ENCODE measurements at places on chromosomes 3 and 15.

DNA sequence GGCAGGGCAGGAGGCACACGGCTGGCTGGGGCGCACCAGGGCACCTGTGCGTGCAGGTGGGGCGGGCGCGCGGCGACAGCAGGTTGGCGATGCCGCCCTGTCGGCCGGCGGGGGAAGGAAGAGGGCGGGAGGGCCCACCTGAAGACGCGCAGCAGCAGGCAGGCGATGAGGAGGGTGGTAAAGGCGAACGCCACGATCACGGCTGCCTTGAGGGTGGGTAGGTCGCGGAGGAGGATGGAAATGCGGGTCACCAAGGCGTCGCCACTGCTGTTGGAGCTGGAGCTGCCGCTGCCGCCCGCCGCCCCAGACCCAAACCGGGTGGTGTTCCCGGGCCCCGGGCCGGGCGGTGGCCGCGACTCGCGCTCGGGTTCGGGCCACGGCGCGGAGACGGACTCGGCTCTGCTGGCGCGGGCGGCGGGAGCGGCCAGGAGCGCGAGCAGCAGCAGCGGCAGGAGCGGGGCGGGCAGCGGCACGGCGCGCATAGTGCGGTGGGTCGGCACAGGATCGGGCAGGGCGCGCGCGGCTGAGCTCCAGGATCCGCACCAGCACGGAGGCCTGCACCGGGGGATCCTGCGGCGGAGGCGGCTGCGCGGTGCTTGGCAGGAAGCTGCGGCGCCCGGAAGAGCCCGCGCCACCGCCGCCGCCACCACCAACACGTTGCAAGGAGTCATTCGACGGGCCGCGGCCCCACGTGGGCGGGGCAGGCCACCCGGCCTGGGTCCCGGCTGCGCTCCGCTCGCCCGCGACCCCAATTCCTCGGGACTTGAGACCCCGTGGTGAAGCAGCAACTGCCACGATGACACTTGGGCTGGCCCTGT is at the start of gene FAM174B:
FAM174B (minus strand) TSS at position 598 of the 818 bp plus-strand sequence.
- peak; percentile 7 for DNase-seq

DNA sequence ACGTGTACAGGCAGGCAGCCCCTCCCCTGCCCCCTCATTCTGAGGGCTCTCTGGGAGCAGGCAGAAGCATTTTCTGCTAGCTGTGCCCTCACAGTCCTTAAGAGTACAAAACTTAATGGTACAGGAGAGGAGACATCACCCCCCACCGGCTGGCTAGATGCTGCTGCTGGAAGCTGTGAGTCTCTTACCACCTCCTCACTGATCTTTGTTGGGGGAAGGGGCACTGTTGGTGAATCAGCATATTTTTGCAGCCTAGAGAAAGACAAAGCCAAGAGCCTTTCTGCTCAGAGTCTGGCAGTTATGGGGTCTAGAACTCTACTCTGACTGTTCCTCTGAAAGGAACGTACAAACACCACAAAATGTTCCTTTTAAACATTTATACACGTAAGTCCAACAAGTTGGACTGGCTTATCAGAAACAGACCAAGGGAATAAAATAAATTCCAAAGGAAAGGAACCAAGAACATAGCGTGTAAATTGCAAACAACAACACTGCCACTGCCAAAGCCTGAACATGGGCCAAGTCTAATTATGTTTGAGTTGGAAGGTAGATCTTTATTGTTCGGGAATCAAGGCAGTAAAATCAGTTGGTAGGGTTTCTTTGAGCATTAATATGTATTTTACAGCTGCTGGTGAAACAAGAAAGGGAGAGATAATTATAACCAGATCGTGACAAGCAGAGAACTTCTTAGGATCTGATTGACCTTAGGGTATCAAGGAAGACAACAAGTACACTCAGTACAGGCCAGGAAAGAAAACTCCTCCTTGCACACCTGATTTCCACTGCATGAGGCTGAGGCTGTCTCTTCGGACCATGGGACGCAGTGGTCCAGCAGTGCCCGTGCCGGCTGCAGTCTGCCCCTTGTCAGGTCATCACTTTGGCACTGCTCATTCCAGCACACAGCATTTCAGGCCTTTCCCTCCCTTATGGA is 27.4 kb downstream of the CLK3 start:
- DNase-seq = no peak

DNA sequence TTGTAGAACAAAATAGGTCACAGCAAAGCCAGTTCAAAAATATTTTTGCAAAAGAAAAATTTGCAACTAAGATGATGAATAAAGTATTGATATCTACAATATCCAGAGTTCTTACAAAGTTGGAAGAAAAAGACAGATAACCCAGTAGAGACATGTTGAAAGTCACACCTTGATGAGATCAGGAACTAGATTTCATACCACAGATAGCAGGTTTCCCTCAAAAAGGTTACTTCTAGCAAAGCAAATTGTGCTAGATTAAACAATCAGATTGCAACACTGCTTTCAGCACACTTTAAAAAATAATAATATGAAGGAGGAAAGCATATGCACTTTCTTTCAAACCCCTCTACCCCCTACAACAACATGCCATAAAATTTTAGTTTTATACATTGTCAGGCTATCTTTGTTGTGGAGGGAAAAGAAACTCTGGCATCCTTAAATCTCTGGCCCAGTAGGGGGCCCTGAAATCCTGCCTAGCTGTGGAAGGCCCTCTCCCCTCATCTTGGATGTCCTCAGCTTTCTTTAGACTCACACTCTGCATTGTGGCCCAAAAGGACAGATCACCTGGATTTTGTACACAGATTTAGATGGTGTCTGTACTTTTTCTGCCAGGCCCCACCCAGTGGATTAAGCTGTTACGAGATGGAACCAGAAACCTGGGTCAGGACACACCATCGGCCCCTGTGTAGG is 50.9 kb downstream of the CCR3 start:
- no peak for DNase-seq

- no peak for DNase-seq
Measured at GRCh38 chr15:34109797-34110663, 8.1 kb downstream of the PGBD4 start.

- no peak for DNase-seq
Measured at GRCh38 chr3:187101184-187102072, 37.9 kb downstream of the RPL39L start.

DNA sequence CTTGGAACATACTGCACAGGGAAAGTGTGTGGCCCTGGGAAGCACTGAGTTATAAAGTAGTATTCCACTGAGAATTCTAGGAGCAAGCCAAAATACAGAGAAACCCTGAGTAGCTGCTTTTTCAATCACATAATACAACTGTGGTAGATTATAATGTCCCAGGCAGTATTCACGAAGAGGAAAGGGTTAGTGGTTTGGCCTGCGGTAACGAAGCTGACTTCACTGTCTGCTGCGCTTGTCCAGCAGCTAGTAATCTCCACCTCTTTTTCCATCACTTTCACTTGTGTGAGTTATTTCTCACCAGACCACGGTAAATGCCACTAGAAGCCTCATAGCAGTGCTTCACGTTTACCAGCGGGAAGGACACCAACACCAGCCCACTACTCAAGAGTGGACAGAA is 34.4 kb downstream of the RPL39L start:
- DNase-seq = no peak

DNA sequence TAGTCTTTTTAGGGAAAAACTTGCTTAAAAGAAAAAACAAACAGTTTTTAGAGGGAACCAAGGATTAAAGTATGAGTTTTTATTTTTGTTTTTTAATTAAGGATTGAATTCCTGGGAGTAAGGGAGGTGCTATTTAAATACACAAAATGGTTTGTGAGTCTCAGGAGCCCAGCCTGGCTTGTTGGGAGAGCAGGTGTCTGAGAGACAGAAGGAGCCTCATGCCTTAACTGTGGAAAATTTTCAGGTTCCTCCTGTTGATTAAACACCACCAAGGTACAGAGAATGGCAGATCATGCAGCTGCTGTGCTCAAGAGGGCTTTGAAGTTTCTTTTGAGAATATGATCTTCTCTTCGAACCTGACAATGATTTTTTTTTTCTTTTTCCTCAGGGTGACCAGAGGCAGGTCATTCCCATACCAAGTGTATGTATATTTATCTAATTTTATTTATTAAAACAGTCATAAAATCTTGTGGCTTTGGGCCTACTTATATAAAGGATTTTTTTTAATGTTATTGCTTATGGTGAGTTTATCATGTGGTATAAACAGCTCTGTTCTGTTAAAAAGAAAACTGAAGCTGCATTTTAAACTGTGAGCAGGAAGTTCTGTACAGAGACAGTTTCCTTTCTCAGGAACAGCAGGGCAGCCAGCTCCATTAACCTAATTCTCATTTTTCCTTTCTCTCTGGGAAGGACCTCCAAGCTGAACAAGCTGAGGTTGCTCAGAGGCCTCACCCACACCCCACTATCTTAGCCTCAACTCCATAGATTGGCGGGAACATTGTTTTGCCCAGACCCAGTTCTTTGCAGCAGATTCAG is 33.7 kb upstream of the VILL start:
- DNase-seq = no peak
